Fibroblast of skin of abdomen (primary cell): ENCODE measurements at places on chromosomes 5 and 9.

GRCh38 chr5:108141676-108142075, 240.2 kb downstream of the FBXL17 start:
- DNase-seq, result peak; percentile 6

GRCh38 chr5:174323878-174324281, 278.4 kb downstream of the NSG2 start:
- DNase-seq, result no peak

GRCh38 chr5:82734347-82734746, 342.8 kb downstream of the TMEM167A start:
- no peak for DNase-seq

- DNase-seq, result no peak
These were observed 436.1 kb downstream of the CDH10 start for GRCh38 chr5:24208686-24209106.

- DNase-seq, result no peak
These were observed 111.1 kb upstream of the S1PR3 start for GRCh38 chr9:88880199-88880598.

GRCh38 chr5:93609762-93610161, 26.7 kb downstream of the NR2F1 start:
- no peak for DNase-seq
